ENCODE measurements at places on chromosomes 16 and 17.

- no peak for DNase-seq
Measured at GRCh38 chr16:4936991-4937781, at the start of gene PPL. PPL (minus strand) TSS chr16:4937148; CDS start chr16:4937045, 103 bp downstream.

- peak; percentile 32 for DNase-seq
Measured at GRCh38 chr16:56932721-56933619, 1.0 kb downstream of the HERPUD1 start.

GRCh38 chr17:39236981-39237441, 11.3 kb upstream of the STAC2 start:
- no peak for DNase-seq

GRCh38 chr16:49850558-49851467, 5.1 kb downstream of the ZNF423 start:
- no peak for DNase-seq

DNA sequence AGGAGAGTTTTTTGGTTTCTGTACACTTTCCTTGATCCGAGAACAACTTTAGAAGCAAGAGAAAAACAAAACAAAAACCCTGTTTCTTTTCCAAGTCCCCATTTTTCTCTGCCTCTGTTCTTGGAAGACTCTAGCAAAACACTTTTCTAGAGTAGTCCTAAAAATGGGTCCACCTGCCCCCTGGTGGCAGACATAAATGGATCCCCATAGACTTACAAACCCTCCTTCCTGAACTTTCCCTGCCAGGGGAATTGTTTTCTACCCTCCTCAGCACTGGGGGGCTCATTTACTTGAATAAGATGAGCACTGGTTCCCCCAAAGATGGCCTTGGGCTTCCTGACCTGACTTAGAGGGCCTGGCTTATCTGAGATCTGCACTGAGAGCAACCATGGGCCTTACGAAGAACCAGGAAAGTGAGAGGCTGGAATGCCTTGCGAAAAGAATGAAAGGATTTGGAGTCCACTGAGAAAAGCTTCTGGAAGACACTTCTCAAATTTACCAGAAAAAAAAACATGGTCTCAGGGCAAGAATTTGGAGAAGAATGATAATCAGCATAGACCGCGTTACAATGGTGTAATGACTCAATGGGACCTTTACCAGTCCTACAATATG, 48.0 kb upstream of the CDYL2 start:
- no peak for DNase-seq

- no peak for DNase-seq
Measured at GRCh38 chr17:58085039-58085715, 2.0 kb downstream of the DYNLL2 start.

- DNase-seq: no peak
Measured at GRCh38 chr17:36717088-36717487, 115.7 kb downstream of the MRM1 start.

GRCh38 chr17:31688701-31689100, 170.3 kb downstream of the COPRS start:
- DNase-seq: no peak

DNA sequence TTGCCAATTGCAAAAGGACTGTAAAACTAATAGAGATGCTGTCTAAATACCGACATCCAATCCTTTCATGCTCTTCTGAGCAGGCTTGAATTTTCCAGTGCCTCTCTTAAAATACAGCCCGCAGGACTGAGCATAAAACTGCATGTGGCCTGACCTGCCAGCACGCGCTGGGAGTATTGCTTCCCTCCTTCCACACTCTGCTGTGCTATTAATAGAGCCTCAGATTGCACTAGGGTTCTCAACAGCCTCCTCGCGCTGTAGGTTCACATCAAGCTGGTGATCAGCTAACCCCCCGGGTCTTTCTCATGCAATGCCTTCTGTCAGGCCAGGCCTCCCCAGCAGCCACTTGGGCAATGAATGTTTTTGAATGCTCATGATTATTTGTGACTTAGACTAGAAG, 14.2 kb upstream of the MSI2 start:
- DNase-seq: no peak

GRCh38 chr17:34206569-34206968, 48.5 kb upstream of the CCL2 start:
- DNase-seq: no peak

DNA sequence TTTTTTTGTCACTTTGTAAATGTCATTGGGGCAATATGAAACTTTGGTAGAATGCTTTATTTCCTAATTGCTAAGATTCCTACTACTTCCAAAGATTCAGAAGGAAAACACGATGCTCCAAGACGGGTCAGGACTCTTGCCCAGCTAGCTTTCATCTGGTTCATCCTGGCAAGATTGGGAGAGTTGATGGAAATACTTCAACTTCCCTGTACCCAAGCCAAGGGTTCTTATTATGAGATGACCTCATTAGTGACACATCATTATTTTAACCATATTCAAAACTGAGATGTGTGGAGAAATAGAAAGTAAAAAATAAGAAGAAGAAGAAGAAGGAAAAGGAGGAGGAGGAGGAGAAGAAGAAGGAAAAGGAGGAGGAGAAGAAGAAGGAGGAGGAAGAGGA, 25.6 kb downstream of the SOX9 start:
- no peak for DNase-seq

DNA sequence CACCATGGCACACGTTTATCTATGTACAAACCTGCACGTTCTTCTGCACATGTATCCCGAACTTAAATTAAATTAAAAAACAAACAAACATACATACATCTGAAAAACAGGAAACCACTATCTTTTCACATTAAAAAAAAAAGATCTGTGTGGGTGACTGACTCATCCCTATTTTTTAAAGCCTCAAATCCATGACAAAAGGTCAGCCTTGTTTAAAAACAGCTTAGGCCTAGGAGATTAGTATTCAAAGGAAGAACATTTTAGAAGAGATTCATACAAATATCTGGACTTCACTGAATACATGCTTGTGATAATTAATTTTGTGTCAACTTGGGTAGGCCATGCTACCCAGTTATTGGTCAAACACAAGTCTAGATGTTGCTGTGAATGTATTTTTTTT, 4.7 kb upstream of the PRKAR1A start:
- no peak for DNase-seq

GRCh38 chr17:48579760-48580554, 1.8 kb upstream of the HOXB4 start:
- no peak for DNase-seq

DNA sequence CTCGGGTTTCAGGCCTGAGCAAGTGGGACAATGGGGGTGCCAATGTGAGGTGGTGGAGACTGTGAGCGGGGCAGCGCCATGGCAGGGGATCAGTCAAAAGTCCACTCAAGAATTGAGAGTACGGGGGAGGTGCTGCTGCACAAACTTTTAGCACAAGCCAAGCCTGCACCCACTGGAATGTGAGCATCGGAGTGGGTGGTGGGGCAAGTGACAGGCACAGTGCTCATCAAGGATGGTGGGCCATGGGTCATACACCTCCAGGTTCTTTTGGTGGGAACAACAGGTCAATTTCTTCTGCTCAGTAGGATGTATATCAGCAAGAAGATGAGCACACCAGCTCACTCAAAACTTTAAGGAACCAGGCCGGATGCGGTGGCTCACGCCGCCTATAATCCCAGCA, 32.4 kb upstream of the PEMT start:
- no peak for DNase-seq

DNA sequence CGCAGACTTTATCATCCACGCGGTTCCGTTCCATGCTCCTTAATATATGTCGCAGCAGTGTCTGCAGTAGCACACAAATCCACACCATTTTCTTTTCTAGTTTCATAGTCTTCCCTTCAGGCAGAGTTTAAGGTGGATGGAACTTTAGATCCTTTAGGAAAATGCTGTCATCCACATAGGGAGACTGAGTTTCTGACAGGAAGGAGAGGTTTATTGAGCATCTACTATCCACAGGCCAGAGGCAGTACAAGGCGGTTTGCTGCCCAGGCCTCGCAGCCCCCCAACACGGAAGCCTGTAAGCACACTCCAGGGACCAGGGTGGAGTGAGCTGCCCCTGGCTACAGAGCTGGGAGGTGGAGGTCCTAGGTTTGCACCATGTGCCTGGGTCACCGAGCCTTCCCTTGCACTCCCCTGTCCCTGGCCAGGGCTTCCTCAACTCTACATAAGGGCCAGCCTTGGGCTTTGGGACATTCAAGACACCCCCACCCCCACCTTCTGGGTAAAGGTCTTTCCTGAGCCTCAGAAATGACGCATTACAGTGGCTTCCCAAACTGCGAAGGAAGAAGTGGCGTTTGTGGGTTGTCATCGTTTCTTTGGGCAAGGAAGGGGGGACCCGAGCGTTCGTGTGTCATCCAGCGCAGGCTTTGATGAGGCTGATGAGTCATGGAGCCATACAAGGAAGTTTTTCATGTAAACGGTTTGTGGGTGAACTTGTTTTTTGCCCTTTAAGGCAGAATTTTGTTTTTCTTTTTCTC, 146.5 kb upstream of the PLCG2 start:
- peak; percentile 78 for DNase-seq

- DNase-seq: no peak
Measured at GRCh38 chr17:82376042-82376730, 4.6 kb downstream of the UTS2R start.

Measured in activated CD8-positive, alpha-beta memory T cell treated with anti-CD3 and anti-CD28 coated beads, Interleukin-2, amount 50 U/mL, for 4 hours (primary cell).